ENCODE measurements at places on chromosomes 4 and X.

GRCh38 chr4:45442466-45442865 is 681.4 kb downstream of the GABRG1 start:
- DNase-seq, result no peak

- DNase-seq, result no peak
Observed at GRCh38 chr4:152385551-152385950, 150.3 kb downstream of the FBXW7 start.

GRCh38 chr4:150501009-150501727 is 80.8 kb upstream of the MAB21L2 start:
- no peak for DNase-seq

GRCh38 chr4:8310306-8310705 is 40.8 kb downstream of the HTRA3 start:
- DNase-seq, result no peak

- no peak for DNase-seq
Observed at GRCh38 chrX:65971151-65971550, 68.7 kb downstream of the VSIG4 start.

DNA sequence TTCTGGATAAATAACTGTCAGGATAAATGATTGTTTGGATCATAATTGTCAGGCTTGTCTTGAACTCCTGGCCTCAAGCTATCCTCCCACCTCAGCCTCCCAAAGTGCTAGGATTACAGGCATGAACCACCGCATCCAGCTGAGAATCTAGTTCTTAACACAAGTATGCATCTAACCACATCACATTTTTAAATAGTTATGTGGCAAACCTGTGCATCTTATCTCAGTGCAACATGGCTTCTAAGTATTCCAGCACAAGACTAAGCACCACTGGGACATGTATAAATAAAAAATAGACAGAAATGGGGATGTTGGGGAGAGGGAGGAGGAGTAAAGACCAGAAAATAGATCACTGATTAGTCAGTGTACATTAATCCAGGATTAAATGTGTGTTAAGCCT is 74.7 kb upstream of the TBL1X start:
- DNase-seq, result no peak

- no peak for DNase-seq
Observed at GRCh38 chrX:29541038-29541437, 674.3 kb upstream of the MAGEB2 start.

GRCh38 chrX:22963196-22963595 is 36.6 kb upstream of the DDX53 start:
- no peak for DNase-seq

DNA sequence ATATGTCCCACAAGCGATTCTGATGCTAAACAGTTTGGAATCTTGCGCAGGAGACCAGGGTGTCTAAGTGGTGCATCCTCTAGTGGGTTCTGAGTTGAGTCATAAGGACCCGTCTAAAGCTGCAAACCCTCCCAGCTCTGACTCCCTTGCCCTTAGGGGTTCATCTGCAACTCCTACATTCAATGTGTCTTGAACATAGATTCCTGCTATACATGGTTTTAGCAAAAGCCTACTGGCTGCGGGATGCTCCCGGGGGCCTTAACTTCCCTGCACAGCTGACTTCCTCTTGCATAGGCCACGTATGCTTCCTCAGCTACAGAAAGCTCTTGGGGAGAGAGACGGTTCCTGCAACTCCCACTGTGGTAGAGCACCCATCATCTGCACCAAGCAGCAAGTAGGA is 236.7 kb downstream of the EVC2 start:
- no peak for DNase-seq

GRCh38 chr4:181662383-181662782 is 580.8 kb upstream of the TENM3 start:
- no peak for DNase-seq

- DNase-seq, result no peak
Observed at GRCh38 chr4:141098163-141098562, 35.1 kb downstream of the RNF150 start.

GRCh38 chrX:140949233-140949632 is 53.2 kb upstream of the SPANXB1 start:
- DNase-seq, result no peak

- DNase-seq, result no peak
Observed at GRCh38 chr4:182207830-182208396, 35.3 kb upstream of the TENM3 start.

DNA sequence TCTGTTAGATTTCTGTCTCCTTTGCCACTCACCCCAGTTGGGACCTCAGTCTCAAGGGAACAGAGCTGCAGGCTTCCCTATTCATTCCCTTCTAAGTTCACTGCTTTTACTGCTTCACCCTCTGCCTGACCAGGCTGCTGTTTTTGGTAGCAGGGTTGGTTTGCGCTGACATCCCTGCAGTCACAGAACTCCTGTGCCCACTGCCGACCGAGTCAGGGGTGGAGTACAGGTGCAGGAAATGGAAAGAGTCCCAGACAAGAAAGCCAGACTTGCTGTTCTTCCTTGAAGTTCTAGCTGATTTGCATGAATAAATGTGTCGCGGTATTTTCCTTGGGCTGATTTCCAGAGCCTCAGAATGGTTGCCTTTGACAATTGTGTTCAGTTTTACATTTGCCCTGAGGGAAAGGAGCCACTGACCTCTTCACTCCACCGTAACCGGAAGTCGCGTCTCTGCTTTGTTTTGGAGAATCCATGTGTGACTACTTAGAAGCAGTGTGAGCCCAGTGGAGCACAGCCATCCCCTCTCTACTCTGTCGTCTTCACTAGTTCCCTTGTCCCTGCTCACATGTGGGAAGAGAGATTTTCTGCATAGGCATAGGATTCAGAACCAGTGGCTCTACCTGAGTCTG is 84.8 kb downstream of the TNIP2 start:
- DNase-seq, result peak; percentile 82

DNA sequence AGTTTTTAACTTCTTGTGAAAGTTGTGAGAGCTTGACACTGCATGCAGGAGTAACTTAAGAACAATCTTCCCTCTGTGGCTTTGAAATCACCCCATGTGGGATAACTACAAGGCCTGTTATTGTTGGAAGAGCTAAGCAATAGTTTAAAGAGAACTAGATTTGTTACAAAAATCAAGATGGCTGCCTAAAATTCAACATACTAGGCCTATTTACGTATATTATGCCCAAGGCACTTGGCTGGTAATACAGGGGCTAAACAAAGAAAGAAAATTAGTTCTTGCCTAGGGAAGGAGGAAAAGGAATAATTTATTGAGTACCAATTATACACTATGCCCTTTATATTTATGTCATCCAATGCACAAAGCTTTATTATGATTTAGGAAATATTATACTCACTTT is 36.1 kb downstream of the DMD start:
- no peak for DNase-seq

- DNase-seq, result no peak
Observed at GRCh38 chr4:2290974-2291704, 29.2 kb upstream of the MXD4 start.

DNA sequence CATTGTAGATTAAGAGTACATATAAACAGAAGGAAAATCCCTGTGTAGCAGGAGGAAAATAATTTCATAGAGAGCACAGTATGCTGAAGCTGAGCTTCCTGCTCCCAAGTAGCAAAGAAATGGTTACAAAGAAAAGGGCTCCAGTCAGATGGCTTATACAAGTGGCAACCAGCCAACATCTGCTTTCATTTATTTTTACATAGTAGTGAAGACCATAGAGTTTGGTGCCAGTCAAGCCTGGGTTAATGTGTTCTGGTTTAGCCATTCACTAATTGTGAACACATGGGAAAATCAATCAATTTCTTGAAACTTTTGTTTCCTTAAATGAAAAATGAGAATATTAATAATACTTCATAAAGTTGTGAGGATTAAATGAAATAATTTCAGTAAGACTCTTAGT is 111.3 kb upstream of the ELOVL6 start:
- DNase-seq, result no peak

GRCh38 chr4:60745800-60746571 is 454.1 kb upstream of the ADGRL3 start:
- no peak for DNase-seq

DNA sequence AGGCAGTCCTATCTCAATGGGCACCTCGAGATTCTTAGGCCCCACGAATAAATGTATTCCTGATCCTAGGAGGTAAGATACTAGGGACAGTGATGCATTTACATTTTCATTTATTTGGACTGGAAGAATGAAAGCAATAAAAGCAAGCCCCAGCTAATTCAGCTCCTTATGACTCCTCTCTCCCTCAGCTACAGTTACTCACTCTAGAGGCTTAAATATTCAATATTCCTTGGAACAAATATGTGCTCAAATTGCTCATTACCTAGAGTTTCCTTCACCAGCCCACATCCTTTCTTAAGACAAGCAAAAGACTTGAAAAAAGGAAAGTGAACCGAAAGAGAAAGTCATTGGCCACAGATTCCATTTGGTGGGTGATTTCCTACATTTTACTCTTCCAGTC is 13.9 kb downstream of the PAGE2 start:
- no peak for DNase-seq

DNA sequence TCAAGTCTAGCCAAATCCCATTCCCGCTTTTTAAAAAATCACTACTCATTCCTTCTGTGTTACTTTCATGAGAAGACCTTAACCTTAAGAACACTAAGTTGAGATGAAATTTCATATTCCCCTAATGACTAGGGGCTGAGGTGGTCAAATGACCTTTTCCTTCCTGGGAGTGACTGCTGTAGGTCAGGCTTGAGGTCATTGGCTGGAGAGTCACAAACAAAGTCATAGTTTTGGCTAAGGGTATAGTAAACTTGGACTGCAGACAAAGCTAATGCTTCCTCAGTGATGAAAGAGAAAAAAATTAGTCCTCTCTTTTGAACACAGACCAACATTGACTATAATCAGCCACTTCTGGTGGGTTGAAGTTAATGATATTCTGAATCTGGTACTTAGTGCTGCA is 16.0 kb upstream of the FGF2 start:
- no peak for DNase-seq

- peak; percentile 2 for DNase-seq
Observed at GRCh38 chr4:33625748-33626147, 2618.6 kb downstream of the ARAP2 start.

DNA sequence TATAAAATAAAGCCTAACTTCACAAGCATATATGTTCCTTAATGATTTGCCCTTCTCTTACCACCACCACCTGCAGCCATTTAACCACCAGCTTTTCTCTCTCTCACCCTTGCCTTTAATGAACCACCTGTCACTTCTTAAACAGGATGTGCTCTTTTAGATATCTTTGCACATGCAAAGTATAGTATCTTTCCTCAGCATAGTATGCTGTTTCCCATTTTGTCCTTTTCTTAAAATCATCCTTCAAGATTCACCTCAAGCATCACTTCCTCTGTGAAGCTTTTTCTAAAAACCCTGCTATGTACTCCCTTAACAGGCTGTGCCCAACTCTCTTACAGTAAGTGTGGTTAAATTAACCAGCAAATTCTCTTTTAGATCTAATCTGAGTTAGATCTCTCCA is 8.2 kb upstream of the CNOT6L start:
- no peak for DNase-seq

- no peak for DNase-seq
Observed at GRCh38 chrX:55488006-55488592, 1.5 kb downstream of the USP51 start.

DNA sequence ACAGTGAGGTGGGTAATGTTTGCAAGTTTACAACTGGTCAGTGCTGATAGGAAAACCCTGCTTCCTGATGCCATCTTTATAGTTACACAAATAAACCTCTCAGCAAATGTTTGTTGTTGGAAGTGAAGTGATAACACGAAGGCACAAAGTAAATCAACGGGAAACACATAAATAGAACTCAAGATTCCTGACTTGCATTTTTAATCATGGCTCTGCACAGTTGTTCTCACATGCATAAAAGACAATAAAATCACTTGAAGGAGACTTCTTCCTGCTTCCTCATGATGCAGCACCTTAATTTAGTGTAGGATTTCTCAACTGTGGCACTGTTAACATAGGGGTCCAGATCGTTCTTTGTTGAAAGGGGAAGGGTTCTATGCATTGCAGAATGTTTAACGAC is 907.7 kb downstream of the RAB28 start:
- no peak for DNase-seq

- peak; percentile 19 for DNase-seq
Observed at GRCh38 chr4:112075129-112075753, 70.0 kb upstream of the FAM241A start.

DNA sequence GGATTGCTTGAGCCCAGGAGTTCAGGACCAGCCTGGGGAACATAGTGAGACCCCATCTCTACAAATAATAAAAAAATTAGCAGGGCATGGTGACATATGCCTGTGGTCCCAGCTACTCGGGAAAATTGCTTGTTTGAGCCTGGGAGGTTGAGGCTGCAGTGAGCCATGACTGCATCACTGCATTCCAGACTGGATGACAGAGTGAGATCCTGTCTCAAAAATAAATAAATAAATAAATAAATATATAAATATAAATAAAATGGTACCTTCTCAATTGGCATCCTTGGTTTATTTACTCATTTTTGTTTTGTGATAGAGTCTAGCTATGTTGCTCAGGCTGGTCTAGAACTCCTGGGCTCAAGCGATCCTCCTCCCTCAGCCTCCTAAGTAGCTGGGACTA is 144.2 kb downstream of the CHRNA9 start:
- DNase-seq, result no peak

GRCh38 chr4:145760961-145761929 is 81.3 kb downstream of the C4orf51 start:
- DNase-seq, result no peak

- DNase-seq, result peak; percentile 5
Observed at GRCh38 chr4:45663003-45663402, 460.9 kb downstream of the GABRG1 start.

- no peak for DNase-seq
Observed at GRCh38 chr4:28427306-28428085, 1566.9 kb downstream of the STIM2 start.

- DNase-seq, result no peak
Observed at GRCh38 chrX:19791562-19791961, 95.8 kb downstream of the SH3KBP1 start.

DNA sequence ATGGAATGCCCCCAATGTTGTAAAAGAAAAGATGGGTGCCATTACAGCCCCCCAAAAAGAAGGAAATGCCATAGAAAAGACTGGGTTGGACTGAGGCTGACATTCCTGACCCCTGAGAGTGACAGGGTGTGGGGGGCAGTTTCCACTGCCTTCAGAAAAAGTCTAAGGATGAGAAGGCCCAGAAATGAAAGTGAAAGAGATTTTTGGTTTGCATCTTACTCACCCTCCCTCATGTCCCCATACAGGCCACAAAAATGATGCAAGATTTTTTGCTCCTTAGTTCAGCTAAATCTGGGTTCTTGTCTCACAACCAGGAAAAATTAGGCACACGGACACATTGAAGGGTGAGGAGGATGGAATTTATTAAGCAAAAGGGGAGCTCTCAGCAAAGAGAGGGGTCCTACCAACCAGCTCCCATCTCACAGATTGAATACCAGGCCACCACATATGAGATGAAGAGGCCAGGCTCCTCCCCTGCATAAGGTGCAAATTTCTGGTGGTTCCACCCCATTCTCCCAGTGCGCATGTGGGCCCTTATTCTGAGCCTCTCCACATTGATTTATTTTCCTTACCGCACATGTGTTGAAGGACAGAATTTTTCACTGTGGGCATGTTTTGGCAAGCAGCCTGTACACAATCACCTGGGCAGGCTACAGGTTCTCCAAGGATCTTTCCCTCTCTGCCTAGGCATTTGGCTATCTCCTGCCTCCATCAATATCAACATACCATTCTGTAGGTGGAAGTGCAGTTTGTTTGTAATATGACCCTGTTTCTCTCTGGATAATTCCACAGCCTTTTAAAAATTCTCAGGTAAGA is 18.8 kb downstream of the PPP4R3C start:
- DNase-seq, result no peak

- DNase-seq, result no peak
Observed at GRCh38 chr4:164770010-164770724, 16.2 kb downstream of the SMIM31 start.

GRCh38 chrX:56787734-56788152 is 58.7 kb downstream of the NBDY start:
- no peak for DNase-seq

- no peak for DNase-seq
Observed at GRCh38 chr4:147948336-147948735, 216.4 kb downstream of the ARHGAP10 start.

Measured in NCI-H2029 (cell line).